ENCODE measurements at places on chromosomes 6 and 20. TPM values are rescaled to one million over a fixed set of nuclear protein-coding genes. Genes with fewer than 3 reads are reported as not detected.

Gene SLC17A3
- not detected for total RNA-seq

Gene BPIFB2
- total RNA-seq, result not detected

Gene HLA-G
- total RNA-seq, result not detected

Gene NNAT
- total RNA-seq, result 133 TPM

Gene PXDC1
- total RNA-seq, result 14.1 TPM

Gene TP53TG5
- not detected for total RNA-seq

All from skeletal muscle tissue (tissue), 5 donors.